ENCODE measurements at places on chromosomes 2 and 18. TPM values are rescaled to one million over a fixed set of nuclear protein-coding genes. Genes with fewer than 3 reads are reported as not detected.

GRCh38 chr2:84556190-84556589, 39.9 kb downstream of the DNAH6 start:
- H3K27ac ChIP-seq, result no peak overlapping the region
- H3K27me3 ChIP-seq, result no peaks in the 10 kb centered on the region
- DNase-seq, result no peak

DNA sequence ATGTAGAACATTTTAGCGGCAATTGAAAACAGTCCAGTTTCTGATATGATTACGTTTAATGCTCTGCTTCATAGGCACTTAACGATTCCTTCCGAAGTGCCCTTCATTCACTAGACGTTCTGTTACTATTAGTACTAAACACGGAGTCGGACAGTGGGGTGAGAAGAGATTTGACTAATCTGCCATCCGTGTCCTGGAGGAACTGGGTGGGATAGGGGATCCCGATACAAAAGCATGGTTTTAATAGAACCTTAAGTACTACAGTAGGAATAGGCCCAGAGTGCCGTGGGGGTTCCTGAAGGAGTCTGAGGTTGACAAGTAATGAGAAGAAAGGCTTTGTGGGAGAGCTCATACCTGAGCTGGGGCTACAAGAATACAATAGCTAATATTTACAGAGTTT, 631 bp downstream of the MORN2 start:
- peak overlapping the region; percentile 86 for H3K4me3 ChIP-seq
- peaks cover 2% of the 10 kb centered on the region for H3K4me1 ChIP-seq
- no peaks in the 10 kb centered on the region for H3K27me3 ChIP-seq
- H3K27ac ChIP-seq, result no peak overlapping the region

DNA sequence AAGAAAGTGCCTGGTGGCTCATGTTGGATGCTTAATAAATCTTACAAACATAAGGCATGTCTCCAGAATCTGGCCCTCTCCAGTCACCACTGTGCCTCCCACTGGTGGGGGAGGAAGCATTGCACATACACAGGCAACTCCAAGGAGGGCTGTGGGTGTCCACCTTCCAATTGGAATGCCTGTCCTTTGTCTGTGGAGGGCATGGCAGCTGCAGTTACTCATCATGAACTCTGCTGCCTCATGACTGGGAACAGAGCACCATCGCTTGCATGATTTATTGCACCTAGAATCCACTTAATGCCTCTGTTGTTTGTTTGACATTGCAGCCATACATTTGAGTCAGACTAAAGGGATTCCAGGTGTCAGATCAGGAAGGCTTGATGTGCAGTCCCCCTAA, 278.9 kb downstream of the PRKCE start:
- no peaks in the 10 kb centered on the region for H3K36me3 ChIP-seq
- H3K27me3 ChIP-seq, result no peaks in the 10 kb centered on the region
- no peak for DNase-seq
- H3K4me3 ChIP-seq, result no peak overlapping the region

GRCh38 chr2:160111951-160112798, 49.8 kb upstream of the PLA2R1 start:
- no peaks in the 10 kb centered on the region for H3K4me1 ChIP-seq
- no peaks in the 10 kb centered on the region for H3K27me3 ChIP-seq
- no peak overlapping the region for H3K27ac ChIP-seq
- no peaks in the 10 kb centered on the region for H3K36me3 ChIP-seq
- DNase-seq, result no peak

DNA sequence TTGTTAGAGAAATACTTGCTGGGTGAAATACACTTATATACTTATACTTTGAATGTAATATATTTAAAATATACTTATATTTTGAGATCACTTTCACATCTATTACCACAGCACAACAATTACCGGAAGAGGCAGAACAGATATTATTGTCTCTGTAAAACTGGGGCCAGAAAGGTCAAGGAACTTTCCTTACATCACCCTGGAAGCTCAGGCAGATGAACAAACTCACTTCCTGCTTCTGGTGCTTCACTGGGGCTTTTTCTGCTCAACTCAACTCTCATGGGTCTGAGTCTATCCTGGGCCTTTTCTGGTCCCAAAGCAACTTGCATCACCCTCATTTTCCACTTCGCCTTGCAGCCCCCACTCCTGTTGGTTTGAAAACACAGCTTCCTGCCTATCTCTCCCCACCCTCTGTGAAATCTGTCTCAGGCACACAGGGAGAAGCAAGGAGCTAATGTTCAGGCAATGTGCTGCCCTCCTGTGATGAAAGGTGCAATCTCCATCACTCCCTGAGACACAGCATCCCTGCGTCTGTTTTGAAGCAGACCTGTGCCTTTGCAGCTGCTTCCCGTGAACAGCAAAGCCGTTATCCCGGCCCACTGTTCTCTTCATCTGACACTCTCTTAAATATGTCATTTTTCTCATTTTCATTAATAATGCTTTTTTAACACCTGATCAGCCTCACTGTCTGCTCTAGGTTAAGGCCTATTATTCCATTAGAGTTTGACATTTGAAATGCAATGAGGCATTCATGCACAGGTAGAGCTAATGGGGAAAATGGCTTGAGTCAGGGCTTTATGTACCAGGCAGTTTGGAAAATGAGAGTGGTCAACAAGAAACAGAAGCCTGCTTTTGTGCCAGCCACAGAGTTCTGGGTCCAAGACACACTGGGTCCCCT, 251.9 kb upstream of the CHAC2 start:
- H3K36me3 ChIP-seq, result no peaks in the 10 kb centered on the region
- no peak overlapping the region for H3K4me3 ChIP-seq
- no peak for DNase-seq
- H3K27me3 ChIP-seq, result no peaks in the 10 kb centered on the region
- no peaks in the 10 kb centered on the region for H3K4me1 ChIP-seq

DNA sequence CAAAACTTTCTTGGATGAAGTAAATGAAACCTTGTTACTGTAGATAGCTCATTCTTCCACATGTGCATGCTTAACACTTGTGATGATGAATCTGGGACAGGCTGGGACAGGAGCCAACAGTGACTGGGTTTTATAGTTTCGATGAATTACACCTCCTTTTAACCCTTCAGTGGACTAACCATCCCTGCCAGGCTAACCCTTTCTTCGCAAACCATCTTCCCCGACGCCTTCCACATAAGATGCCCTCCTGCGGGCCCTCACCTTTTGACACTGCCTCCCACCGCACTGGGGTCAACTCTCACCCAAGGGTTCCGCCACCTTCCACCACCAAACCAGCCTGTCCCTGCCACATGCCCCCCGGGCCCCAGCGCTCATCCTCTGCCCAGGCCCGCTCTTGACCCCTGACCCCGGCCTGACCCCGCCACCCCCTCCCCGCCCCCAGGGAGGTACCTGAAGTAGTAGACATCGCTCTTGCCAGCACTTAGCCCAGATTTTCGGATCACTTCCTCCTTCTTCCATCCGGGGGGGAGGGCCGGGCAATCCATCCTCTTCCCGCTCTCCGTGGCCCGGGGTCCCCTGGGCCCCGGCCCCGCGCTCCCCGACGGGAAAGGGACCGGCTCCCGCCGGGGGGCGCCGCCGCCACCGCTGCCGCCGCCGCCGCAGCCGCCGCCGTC, 764 bp downstream of the MBD2 start:
- DNase-seq, result peak; percentile 82
- H3K4me1 ChIP-seq, result no peaks in the 10 kb centered on the region
- H3K4me3 ChIP-seq, result peak overlapping the region; percentile 96
- peak overlapping the region; percentile 71 for H3K27ac ChIP-seq
- no peaks in the 10 kb centered on the region for H3K27me3 ChIP-seq

TSPYL6 gene
- not detected for polyA plus RNA-seq

IL1RL1 gene
- 6.9 TPM for polyA plus RNA-seq
